ENCODE measurements at places on chromosomes 7 and 10.

GRCh38 chr7:117530390-117530789, 50.6 kb downstream of the CFTR start:
- DNase-seq: no peak

GRCh38 chr10:22978918-22979317, 51.1 kb downstream of the ARMC3 start:
- no peak for DNase-seq

GRCh38 chr7:14179781-14180180, 190.3 kb upstream of the ETV1 start:
- DNase-seq: no peak

GRCh38 chr10:33237736-33238624, 96.5 kb downstream of the NRP1 start:
- DNase-seq: no peak

DNA sequence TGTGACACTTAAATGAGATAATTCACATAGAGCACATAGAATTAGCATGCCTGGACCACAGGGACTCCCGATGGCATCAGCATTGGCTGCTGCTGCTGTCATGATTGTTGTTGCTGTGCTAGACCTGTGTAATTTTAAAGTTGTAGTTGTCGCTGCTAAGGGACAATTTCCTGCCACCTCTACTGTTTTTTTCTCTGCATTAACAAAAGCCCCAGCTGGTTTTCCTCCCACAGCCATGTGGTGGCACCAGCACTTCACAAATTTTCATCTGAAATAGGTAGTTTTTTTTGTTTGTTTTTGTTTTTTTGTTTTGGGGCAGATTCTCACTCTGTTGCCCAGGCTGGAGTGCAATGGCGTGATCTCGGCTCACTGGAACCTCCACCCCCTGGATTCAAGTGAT, 25.4 kb upstream of the PRXL2A start:
- DNase-seq: no peak

GRCh38 chr10:117830787-117831212, 215.9 kb downstream of the RAB11FIP2 start:
- DNase-seq: no peak

GRCh38 chr10:76297358-76297757, 865.9 kb downstream of the LRMDA start:
- DNase-seq: no peak

DNA sequence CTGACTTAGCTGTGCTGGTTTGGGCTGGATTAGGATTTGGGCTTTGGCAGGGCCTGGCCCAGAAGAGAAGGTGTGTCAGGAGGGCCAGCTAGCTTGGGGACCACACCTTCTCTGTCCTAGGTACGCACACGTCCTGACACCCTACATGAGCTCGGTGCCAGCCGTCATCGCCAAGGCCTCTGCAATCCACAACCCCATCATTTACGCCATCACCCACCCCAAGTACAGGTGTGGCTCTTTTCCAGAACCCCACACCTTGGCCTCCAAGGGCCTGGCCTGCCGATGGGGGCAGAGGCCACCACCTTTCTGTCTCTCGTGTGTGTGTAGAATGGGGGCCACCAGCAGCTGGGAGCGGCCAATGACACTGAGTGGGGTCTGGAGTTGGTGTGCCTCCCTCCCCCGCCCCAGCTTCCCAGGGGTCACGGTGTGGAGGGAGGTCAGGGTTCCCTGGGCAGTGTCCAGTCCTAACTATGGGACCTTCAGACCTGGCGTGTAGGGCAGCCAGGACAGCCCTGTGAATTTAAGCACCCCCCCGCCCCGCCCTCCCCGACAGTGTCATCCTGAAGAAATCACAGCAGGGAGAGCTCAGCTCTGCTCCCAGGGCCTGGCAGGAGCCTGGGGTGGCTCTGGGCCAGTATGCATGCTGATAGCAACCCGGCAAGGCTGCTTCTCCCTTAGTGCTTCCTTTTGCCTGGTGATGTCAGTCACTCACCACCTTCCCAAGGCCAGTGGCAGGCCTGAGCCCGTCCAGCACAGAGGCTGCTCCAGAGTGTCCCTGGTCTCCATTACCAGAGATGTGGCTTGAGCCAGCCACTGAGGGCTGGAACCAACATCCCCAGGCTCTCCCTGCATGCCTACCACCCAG, 6.9 kb upstream of the LDB3 start:
- DNase-seq: no peak

- no peak for DNase-seq
These were observed 9.8 kb downstream of the SH2B2 start for GRCh38 chr7:102296514-102296913.

- DNase-seq: peak; percentile 16
These were observed 38.0 kb downstream of the PRKAG2 start for GRCh38 chr7:151838861-151839381.

GRCh38 chr7:100568896-100569844, 4.5 kb downstream of the SAP25 start:
- DNase-seq: no peak

DNA sequence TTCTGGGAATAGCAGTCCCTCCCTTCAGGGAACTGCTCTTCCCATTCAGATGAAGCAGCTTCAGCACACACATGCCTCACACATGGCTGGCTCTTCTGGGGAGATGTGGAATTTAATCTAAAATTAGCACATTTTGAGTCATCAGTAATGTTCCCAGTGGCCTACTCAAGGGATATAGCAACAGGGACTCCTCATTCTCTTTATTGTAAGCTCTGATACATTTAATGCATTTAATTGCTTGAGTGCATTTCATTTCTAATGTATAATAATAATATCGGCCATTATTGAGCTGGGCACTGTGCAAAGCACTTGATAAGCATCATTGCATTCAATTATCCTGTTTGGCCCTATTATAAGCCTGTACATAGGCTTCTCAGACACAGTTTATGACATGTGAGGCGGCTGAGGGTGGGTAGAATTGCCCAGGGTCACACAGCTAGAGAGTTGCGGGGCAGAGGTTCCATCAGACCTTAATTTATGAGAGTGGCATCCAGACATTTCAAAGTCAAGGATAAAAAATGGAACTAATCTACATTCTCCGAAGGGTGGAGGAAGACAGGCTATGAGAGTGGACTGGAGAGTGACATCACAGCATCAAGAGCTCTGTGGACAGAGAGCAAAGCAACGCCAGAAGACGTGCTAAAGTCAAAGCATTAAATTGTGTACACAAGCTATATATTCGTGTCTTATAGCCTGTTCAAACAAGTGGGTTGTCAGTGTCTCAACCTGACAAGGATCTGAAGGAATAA, 76.8 kb downstream of the LANCL2 start:
- no peak for DNase-seq

DNA sequence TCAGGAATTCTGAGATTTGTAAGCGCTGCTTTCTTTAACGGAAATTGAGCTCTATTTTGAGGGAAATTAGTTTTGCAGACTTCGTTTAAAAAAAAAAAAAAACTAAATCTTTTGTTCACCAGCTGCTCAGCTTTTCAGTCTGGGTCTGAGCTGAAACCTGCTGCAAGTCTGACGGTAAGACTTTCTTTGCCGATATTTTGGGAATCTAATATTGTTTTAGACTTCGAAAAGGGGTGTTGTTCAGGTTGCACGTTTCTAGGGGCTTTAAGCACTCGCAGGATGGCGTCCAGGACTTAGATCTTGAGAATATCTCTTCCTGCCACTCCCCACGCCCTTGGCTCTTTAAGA, 1.8 kb upstream of the MEOX2 start:
- no peak for DNase-seq

DNA sequence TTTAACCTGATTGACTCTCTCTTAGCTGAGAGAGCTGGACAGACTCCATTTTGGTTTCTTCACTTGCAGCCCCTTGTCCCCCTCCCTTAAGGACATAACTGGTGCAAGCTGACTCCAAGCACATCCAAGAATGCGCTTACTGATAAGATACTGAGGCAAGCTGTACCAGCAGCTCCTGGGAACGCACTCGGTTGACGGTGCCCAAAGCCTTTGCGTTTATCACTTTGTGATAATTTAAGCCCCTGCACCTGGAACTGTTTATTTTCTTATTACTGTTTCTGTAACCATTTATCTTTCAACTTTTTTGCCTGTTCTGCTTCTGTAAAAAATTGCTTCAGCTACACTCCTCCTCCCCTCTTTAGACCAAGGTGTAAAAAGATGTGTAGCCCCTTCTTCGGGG, 8.5 kb downstream of the AKR1B15 start:
- DNase-seq: no peak

GRCh38 chr10:63547628-63548360, 26.6 kb downstream of the REEP3 start:
- no peak for DNase-seq

- no peak for DNase-seq
These were observed 26.6 kb downstream of the GIMAP8 start for GRCh38 chr7:150476819-150477631.

GRCh38 chr7:140222814-140223213, 46.0 kb upstream of the KDM7A start:
- no peak for DNase-seq

DNA sequence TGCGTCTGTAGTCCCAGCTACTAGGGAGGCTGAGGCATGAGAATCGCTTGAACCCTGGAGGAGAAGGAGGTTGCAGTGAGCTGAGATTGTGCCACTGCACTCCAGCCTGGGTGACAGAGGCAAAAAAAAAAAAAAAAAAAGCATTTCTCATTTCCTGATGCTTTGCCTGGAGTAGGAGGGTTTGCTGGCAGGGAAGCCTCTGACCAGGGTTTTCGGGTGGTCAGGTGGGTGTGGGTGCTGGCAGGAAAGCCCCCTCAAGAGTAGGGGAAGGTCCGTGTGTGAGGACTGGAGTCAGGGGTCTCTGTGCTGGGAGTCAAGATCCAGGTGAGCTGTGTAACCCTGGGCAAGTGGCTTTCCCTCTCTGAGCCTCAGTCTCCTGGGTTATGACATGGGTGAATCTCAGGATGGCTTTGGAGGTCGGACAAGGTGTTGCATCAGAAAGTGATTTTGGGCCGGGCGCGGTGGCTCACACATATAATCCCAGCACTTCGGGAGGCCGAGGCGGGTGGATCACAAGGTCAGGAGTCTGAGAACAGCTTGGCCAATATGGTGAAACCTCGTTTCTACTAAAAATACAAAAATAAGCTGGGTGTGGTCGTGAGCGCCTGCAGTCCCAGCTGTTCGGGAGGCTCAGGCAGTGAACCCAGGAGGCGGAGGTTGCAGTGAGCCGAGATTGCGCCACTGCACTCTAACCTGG, 3.2 kb downstream of the AMZ1 start:
- no peak for DNase-seq

- DNase-seq: no peak
These were observed 166.6 kb downstream of the THSD7A start for GRCh38 chr7:11665357-11665756.

DNA sequence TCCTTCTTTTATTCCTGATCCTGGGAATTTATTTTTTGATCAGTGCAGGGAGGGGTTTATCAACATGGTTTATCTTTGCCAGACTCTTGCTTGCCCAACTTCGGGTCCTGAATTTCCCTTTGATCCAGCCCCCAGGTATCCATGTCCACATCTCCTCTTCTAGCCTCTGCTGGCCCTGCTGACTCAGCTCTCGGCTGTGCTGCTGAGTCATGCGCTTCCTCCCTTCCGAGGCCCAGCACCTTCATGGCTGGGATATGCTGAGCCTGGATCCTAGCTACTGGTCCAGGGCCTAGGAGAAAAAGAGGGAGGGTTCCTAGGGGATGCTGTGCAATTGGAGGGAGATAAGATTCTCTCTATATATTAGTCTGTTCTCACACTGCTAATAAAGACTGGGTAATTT, 380.7 kb upstream of the SHH start:
- DNase-seq: no peak

- DNase-seq: no peak
These were observed 10.5 kb downstream of the STYXL1 start for GRCh38 chr7:76037310-76037709.

GRCh38 chr10:43688348-43688892, 39.7 kb upstream of the ZNF32 start:
- no peak for DNase-seq

DNA sequence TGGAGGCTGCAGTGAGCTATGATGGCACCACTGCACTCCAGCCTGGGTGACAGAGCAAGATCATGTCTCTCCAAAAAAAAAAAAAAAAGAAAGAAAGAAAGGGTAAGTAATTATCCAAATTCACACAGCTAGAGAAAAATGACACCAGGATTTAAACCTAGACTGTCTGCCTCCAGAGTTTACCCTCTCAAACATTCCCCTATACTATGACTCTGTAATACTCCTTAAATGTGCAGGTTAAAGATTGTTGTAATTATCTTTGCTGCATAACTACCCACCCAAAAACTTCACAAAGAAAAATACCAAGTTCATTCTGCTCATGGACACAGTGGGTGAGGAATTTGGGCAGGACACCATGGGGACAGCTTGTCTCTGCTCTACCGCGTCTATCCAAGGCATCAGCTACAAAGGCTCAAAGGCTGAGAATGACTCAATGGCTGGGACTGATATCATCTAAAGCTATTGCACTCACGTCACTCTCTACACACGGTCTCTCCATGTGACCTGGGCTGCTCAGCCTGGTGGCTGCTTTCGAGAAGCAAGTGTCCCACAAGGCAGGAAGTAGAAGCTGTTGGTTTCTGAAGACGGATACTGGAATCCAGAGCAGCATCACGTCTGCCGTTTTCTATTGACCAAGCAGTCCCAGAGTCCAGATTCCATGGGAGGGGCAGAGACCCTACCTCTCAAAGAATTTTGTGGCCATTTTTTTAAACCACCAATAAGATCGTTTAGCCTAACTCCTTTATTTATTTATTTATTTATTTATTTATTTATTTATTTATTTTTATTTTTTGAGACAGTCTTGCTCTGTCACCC, 185.7 kb upstream of the AUTS2 start:
- DNase-seq: no peak

DNA sequence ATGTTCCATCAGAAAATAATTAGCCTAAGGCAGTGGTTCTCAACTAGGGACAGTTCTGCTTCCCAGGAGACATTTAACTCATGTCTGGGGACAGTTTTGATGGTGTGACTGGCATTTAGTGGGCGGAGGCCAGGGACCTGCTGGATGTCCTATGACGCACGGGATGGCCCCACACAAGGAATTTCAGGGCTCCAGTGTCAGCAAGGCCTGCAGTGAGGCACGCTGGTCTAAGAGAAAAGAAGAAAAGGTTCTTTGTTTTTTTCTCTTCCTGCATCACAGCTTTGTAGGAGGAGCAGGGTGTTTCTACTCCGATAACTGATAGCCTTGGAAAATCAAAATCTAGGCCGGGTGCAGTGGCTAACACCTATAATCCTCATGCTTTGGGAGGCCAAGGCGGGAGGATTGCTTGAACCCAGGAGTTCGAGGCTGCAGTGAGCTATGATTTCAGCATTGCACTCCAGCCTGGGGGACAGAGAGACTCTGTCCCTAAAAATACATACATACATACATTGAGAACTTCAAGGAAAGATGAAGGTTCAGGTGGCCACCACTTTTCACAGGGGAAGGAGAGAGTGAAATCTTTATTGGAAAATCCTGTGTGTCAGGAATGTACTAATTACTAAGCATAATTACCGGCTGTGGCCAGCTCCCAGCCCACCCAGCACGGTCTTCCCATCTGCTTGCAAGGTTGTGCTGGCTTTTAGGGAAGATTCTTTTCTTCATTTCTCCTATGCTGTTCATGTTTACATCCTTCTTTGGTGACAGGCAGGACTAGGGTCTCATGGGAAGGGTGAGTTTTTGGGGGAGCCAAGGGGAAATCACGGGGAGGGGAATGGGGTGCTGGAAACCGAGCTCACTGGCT, 150.4 kb downstream of the ACTR3B start:
- no peak for DNase-seq
